ENCODE measurements at places on chromosomes 3 and 15.

GRCh38 chr3:121863801-121864200 is 28.8 kb downstream of the EAF2 start:
- DNase-seq, result no peak

- DNase-seq, result no peak
Measured at GRCh38 chr3:180223268-180223667, 186.5 kb upstream of the PEX5L start.

DNA sequence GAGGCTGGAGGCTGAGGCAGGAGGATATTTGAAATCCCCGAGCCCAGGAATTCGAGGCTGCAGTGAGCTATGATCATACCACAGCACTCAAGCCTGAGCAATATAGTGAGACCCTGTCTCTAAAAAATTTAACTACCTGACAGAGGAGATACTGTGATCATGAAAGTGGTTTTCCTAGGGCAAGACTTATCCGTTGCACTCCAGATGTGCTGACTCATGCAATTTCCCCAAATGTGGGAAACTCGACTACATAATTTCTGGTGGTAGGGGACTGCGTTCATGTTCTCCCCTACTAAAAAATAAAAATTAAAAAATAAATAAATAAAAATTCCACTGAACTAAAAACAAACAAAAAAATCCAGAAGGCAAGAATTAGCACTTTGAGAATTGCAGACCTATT is 271.7 kb downstream of the SHQ1 start:
- DNase-seq, result no peak

DNA sequence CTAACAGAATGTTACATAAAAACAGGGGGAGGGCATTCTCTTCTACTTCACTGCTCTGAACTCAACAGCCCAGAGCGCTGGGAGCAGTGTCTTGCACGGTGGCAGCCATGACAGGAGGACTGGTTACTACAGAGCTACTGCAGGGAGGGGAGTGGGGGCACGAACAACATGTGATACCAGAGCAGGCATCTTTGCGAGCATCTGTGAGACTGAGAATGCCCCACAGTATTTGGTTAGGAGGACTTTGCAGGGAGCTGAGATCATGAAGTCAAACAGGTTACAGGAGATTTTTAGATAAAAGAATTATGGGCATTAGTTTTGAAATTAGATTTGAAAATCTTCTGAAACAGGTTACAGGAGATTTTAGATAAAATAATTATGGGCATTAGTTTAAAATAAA is 58.8 kb upstream of the GOLGA8B start:
- no peak for DNase-seq

GRCh38 chr15:42494998-42495360 is 455 bp upstream of the SNAP23 start:
- no peak for DNase-seq

- no peak for DNase-seq
Measured at GRCh38 chr15:36400936-36401585, 178.4 kb upstream of the CDIN1 start.

GRCh38 chr15:22951381-22952280 is 28.5 kb downstream of the CYFIP1 start:
- DNase-seq, result no peak

DNA sequence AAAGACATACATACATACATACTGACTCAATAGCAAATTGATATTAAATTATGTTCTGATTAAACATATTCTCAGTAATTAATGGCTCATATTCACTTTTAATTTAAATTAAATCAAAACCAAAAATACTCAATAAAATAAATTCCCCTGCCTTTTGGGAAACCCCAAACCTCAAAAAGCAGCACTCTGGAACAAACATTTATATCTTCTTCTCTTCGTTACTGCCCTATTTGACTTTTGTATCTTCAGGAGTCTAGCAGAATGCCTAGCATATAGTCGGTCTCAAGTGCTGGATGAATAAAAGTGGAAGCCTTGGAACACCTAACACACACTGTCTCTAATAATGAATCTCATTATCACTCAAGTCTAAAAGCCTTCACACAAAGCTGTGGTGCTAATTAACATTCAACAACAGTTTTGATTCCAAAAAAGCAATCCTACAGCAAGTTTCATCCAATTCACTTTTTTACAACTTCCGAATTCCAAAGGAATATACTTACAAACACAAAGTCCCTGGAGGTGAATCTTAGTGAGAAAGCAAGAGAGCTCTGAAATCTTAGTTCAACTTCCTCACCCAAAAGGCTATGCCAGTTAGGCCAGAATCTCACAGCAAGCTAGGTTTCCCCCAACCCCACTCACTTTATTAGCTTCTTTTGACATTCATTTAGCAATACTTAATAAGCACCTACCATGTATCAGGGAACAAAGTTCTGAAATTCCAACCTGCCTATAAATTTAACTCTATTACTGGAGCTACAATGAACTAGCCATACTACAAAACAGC is 35.0 kb downstream of the GSK3B start:
- no peak for DNase-seq

DNA sequence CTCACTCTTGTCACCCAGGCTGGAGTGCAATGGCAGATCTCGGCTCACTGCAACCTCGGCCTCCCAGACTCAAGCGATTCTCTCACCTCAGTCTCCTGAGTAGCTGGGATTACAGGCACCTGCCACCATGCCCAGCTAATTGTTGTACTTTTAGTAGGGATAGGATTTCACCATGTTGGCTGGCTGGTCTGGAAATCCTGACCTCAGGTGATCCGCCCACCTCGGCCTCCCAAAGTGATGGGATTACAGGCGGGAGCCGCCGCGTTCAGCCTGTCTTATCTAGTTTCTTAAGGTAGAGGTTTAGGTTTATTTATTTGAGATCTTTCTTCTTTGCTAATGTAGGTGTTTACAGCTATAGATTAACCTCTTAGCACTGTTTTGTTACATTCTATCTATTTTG is 708.8 kb downstream of the ZNF385D start:
- DNase-seq, result no peak

DNA sequence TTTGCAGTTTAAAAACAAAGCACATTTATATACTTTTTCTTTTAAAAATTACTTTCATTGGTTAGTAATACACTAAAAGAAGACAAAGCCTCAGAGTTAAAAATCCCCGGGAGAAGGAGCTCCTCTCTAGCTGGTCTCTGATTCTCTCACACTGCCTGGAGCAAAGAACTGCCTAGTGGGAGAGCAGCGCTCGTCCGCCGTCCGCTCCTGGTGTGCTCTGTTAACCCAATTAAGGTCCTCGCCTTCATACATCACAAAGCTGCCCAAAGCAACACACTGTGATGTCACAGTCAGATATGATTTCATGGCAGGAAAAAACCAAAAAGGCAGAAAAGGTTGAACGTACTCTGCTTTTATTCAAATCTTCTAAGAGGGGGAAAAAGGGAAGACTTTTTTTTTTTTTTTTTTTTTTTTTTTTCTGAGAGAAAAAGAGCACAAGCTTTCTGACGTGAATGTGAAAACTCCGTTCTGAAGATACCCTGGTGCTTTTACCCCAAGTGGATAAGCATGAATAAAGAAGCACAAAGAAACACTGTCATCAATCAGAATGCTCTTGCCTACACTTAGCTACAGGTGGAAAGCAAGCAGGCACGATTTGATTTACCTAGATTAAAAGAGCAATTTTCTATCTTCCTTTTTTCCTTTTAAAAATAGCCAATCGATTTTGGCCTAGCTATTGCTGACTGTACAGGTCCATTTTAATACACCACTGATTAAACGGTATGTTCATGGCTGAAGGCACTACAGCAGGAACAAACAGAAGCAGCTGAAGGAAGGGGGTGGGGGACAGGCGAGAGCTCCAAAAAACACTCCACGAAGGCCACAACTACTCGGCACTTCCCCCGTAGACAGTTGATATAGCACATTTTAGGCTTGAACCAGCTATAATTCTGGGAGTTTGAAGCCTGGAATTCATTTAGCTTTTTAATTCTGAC is 115.2 kb downstream of the TIGIT start:
- DNase-seq, result no peak

GRCh38 chr15:39618063-39618823 is 37.4 kb downstream of the THBS1 start:
- no peak for DNase-seq

- DNase-seq, result no peak
Measured at GRCh38 chr3:122936986-122937385, 90.6 kb downstream of the SEMA5B start.

- no peak for DNase-seq
Measured at GRCh38 chr3:69567023-69567709, 172.1 kb upstream of the MITF start.

DNA sequence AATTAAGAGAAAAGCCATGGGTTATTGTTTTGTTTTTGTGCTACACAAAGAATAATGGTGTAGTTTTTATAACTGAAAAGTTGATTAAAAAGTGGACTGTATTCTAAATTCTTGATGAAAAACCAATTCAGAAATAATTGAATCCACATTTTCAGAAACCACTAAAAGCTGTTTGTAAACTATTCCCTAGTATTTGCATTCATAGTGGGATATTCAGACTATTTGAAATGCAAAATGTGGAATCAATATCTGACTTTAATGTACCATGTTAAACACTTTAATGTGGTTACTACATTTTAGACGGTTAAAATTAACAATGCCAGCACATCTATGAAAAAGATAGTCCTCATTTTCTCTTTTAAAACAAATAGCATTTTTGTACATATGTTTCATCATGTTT is 104.6 kb downstream of the ZIC4 start:
- DNase-seq, result no peak

GRCh38 chr3:149919509-149919908 is 51.2 kb downstream of the PFN2 start:
- no peak for DNase-seq

DNA sequence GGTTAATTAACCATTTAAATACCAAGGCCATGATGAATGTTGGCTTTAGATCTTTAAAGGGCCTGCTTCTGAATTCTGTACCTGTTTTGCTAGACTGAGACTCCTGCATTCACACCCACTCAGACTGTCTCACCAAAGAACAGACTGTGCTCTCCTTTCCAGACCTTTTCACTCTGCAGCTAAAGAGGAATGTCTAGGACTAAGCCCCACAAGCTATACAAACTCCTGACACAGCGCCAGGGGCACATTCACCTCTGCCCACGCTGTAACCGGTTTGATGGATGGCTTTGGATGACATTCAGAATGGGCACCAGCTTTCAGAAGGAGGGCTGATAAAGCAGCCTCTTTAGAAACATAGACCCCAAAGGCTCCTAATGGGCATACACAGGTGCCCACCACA is 200.1 kb downstream of the KCNMB2 start:
- DNase-seq, result no peak

DNA sequence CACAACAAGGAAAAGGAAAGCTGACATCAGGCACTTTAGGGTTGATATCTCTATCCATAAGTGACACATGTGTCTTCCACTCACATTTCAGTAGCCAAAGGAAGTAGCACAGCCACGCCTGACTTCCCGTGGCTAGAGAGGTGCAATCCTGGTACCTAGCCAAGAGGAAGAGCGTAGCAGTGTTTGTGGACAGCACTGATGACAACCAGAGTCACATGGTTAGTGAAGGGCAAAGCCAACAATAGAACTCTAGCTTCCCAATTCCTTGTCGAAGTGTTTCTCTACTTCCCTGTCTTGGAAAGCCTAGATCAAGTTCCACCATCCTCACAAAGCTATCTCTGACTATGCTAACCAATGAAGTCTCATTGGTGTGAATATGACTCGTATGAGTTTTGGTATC is 189.2 kb downstream of the RSL24D1 start:
- DNase-seq, result no peak

GRCh38 chr3:36729204-36730056 is 34.9 kb downstream of the DCLK3 start:
- no peak for DNase-seq

DNA sequence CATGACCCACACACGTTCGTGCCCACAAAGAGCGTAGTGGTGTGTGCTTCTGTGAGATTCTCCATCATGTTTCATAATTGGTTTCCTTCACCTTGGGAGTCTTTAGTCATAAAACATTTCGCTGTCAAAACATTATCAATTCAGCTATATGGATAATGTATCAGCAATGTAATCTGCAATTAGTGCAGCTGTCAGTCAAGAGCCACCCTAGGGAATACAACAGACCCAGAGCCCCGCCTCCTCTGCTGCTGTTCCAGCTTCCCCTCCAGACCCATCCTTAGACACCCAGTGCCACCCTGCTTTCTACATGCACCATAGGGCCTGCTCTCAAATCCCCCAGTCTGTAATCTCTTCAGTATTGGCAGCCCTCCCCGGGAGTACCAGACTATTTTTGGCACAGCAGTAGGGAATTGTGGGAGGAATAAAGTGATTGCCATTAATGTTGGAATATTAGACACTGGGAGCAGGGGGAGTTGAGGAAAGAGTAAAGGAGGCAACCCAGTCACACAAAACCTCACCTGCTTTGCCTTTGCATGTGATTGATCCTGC is 31.5 kb upstream of the C3orf80 start:
- no peak for DNase-seq

DNA sequence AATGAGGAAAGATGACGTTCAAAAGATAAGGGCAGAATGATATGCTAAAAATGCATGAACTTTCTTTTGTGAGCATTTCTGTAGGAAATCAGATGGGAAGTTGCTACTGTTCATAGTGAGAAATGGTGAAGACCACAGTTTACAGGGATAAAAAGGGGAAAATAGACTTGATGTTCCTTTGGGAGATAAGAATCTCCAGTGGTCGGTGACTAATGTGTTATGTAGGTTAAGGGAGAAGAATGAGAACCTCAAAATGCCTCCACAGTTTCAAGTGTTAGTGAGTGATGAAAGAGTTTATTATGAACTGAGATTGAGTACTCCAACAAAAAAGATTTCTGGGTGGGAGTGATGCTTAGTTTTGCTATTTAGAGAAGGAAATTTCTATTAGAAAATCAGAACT is 247.2 kb downstream of the LSAMP start:
- DNase-seq, result no peak

DNA sequence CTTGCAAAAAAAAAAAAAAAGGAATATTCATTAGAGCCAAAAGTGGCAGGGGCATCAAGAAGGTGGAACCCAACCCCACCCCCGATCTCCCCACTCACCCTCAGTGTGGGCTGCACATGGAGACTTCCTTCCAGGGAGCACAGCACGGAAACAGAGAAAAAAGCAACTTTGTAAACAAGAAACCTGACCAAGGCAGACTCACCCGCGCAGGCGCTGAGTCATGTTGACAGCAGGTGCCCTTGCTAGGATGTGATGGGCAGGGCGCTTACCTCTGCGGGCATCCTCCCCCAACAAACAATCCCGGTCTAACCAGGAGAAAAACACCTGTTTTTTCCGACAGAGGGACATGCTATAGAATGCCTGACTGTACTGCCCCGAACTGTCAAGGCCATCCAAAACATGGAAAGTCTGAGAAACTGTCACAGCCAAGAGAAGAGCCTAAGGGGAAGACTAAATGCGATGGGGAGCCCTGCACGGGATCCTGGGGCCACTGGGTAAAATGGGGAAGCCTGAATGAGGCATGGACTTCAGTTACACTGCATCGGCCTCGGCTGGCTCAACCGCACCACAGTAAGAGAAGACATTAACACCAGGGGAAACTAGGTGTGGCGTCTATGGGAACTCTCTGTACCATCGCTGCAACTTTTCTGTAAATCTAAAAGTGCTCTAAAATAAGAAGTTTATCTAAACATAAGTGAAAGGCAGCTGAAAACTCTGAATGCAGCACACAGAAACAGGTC is 66.7 kb upstream of the GATA2 start:
- peak; percentile 7 for DNase-seq

- DNase-seq, result no peak
Measured at GRCh38 chr15:38864122-38864521, 299.5 kb upstream of the RASGRP1 start.

GRCh38 chr15:70343961-70344621 is 246.4 kb upstream of the TLE3 start:
- DNase-seq, result no peak

GRCh38 chr3:120956143-120956542 is 48.1 kb downstream of the STXBP5L start:
- DNase-seq, result no peak
